ENCODE measurements at places on chromosomes 1 and 21.

DNA sequence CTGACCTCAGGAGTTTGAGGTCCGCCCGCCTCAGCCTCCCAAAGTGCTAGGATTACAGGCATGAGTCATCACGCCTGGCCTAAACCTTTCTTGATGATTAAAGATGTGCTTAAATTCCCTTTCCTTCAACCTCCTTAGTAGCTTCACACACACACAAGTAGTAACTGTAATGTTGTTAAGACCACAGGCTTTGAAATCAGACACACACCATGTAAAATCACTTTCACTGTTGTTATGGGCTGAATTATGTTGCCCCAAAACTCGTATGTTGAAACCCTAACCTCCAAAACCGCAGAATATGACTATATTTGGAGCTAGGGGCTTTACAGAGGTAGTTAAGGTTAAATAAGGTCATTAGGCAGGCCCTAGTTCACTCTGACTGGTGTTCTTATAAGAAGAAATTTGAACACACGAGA lies 180.2 kb downstream of the NR5A2 start:
- no peak for DNase-seq

GRCh38 chr1:247210062-247210375 lies 38.2 kb upstream of the ZNF124 start:
- DNase-seq = peak; percentile 41

- no peak for DNase-seq
These were observed 32.8 kb upstream of the RUNX1 start for GRCh38 chr21:35081861-35082260.

DNA sequence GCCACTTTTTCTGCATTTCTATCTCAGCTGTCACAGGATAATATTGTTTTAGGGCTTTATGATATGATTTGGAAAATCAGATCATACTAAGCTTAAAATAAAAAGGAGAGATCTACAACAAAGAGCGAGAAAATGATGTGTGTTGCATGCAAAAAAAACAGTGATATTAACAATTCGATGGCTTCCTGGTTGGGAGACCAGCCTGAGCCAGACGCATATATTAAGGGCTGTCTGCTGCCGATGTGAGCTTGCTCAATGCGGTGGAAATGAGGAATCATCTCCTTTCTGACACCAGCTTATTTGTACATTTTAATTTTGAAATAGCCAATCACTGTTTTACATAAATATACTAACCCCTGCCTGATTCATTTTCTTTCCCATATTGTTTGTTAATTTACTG lies 862.6 kb downstream of the USP25 start:
- DNase-seq = no peak

- no peak for DNase-seq
These were observed 70.7 kb upstream of the ZNF644 start for GRCh38 chr1:91092503-91092902.

- no peak for DNase-seq
These were observed 115.7 kb downstream of the MAP3K21 start for GRCh38 chr1:233443040-233443760.

- DNase-seq = no peak
These were observed 114.8 kb upstream of the NCAM2 start for GRCh38 chr21:20883408-20883800.

- DNase-seq = no peak
These were observed 21.4 kb upstream of the LRRN2 start for GRCh38 chr1:204706838-204707509.

- no peak for DNase-seq
These were observed 3.0 kb downstream of the SDE2 start for GRCh38 chr1:225995919-225996864.

DNA sequence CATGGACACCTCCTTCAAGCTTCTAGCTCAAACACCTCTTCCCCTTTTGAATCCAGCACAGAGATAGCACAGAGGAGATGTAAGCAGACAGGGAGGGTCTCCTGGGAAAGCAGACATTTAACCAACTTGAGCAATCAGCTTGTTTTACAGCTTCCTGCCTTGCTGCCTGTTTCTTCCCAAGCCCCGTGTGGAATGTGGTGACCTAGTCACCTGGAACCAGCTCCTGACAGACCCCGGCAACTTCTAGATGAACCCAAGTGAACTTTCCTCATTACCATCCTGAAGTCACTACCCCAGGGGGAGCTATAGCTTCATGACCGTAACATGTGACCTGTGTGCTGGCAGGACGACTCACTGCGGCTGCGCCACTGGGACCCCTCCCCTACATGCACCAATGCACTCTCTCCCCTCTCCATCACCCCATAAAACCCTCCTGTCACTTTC lies 24.1 kb upstream of the TTF2 start:
- DNase-seq = no peak

DNA sequence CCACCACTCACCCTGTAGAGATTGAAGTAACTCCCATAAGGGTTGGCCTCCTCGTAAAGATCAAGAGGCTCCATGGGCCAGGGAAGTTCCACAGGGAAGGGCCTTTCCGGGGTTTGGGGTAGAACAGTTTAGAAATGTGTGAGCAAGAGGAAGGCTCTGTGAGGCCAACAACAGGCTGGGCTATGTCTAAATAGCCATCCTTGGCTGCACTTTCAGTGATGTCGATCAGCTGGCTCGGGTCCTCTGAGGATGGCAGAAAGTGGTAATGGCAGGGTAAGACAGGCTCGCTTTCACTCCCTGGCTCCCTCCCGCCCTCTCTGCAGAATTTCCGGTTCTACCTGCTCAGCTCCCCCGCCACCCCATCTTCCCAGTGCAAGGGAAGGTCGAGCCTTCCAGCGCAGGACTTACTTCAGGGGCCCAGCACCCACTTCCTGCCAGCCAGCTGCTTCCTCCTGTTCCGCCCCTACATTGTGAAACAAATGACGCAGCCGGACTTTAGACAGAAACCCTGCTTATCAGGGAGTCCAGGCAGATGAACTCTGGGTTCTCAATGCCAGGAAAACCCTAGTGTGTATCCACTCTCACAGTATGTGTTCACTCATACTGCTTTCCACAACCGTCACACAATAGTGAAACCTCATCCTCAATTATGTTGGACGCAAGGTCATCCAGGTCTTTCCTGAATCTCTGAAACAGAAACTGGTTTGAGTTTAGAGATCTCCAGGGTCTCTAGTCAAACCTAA lies 7.3 kb downstream of the F11R start:
- no peak for DNase-seq

DNA sequence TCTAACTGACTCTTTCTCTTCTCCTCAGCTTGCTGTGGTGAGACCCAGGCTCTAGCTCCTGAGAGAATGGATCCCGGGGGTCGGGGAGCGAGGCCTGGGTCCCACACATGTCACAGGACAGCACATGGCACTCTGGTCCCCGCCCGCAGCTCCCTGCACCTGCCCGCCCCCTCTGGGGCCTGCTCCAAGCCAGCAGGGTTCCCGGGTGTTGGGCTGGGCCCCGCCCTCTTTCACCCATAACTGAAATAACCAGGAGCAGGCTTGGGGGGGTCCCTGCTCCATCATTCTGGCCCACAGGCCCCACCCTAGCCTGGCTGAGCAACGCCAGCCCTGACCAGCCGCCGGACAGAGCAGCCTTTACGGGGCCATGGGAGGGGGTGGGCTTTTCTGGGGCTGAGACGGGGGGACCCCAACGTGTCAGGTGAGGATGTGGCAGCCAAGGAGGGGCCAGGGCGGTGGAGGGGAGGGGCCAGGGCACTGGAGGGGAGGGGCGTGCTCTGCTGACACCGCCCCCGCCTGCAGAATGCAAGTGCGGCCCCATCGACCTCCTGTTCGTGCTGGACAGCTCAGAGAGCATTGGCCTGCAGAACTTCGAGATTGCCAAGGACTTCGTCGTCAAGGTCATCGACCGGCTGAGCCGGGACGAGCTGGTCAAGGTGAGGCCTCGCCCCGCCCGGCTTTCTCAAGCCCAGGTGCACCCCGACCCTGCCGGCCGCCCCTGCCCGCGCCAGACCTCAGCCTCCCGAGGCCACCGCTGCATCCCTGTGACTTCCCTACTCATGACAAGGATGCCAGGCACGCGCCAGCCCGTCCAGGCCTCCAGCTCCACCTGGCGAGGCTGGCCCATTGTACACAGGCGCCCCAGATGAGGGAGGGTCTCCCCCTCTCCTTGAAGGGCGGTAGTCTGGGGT lies 19.4 kb downstream of the COL6A1 start:
- no peak for DNase-seq

- DNase-seq = no peak
These were observed 44.4 kb downstream of the HHAT start for GRCh38 chr1:210372931-210373627.

DNA sequence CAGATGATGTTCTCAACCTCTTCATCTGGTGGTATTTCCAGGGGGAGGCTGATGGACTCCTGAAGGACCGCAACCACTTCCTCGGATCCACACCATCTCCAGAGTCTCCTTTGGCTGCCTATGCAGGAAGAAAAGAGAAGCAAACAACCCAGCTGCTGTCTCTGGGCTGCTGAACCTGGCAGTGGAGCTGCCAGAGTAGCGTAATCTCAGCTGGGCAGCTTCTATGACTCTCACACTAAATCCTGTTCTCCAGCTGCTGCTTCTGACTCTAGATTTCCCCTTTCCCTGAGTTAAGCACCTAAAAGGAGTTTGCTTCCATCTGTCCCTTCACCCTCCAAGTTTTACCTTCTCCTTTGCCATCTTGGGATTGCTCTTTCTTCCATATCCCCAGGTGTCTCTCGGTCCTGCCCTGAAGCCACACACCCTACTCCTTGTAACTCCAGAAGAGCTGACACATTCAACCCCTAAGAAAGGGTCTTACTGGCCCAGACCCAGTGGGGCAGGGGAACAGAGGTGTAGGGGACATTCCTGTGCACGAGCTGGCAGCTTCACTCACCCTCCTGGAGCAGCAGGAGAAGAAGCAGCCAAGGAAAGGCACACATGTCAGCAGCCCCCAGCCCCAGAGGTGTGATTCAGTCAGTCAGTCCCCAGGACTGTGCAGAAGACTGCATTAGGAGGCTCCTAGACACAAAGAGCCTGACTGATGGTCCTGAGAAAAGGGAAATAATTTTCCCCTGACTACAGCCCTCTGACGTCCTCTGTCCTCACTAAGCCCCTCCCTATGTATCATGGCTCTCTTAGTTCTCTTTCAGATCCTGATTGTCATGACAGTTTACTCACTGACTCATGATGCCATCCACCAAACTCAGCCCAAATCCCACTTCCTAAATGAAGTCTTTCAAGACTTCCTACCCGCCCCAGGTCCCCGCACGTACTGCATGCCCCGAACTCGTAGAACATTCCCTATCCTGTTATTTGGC lies at the start of gene SLAMF9:
SLAMF9 (minus strand) TSS at position 702 of the 980 bp plus-strand sequence; CDS start at position 602, 100 bp downstream.
- peak; percentile 2 for DNase-seq

DNA sequence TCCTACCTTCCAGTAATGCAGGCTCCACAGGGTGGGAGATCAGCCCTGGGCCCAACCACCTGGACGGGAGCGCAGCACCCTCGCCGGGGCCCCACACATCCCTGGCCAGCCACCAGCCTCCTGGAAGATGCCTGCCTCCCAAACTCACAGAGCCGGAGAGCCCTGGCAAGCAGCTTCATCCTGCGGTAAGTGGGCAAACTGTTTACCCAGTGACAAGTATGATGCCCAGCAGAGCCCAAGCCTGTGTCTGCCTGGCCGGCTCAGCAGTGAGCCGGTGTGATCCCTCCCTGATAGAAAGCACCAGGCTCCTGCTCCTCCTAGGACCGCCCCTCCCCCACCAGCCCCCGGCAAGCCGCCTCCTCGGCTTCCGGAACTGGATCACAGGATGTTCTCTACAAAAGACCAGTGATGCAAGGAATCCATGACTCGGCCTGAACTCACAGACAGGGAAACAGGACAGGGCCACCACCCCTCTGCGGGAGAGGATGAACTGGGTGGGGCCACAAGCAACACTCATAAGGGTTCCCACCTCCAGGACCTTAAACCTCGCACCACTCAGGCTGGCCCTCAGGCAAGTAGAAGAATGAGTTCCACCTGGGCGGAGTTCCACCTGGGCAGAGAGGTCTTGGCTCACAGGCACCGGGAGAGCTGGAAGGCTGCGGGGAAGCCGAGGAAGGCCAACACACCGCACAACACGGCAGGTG lies 7.9 kb downstream of the ACOT7 start:
- DNase-seq = peak; percentile 66

GRCh38 chr1:1088029-1088800 lies 14.1 kb upstream of the RNF223 start:
- DNase-seq = no peak

DNA sequence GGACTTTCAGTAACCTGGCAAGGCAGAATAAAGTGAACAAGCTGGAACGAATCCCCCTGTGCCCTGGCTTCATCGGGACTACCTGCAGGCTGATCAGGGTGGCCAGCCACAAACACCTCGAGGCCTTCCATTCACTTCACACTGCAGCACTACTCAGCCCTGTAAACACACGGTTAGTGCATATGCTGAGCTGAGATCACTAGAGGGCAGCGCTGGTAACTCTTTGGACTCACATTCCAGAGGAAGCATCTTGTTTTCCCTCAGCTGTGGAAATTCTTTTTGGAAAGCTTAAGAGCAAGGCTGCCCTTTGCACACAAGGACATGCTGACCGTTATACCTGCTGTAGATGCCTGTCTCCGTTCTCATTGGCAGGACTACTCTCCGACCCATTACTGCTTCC lies 32.1 kb downstream of the PCSK9 start:
- DNase-seq = peak; percentile 74

- DNase-seq = no peak
These were observed 2.1 kb upstream of the QSOX1 start for GRCh38 chr1:180152588-180152987.

DNA sequence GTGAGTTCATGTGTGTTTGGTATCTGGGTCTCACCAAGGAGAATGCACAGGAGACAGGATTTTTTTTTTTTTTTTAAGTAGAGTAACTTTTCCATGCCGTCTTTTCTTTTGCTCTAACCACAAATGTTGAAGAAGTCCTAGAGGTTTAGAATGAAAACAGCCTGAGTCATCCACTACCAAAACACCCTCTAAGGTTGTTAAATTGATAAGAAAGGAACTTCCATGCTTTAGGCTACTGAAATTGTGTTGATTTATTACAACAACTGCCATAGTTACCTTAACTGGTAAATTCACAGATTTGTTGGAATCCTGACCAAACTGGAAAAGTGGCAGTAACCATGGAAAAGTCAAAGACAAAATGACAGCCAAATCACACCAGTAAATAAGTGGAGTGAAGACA lies 375.6 kb downstream of the AMY1C start:
- DNase-seq = no peak

- no peak for DNase-seq
These were observed 5.0 kb upstream of the KIAA0040 start for GRCh38 chr1:175197531-175197930.

DNA sequence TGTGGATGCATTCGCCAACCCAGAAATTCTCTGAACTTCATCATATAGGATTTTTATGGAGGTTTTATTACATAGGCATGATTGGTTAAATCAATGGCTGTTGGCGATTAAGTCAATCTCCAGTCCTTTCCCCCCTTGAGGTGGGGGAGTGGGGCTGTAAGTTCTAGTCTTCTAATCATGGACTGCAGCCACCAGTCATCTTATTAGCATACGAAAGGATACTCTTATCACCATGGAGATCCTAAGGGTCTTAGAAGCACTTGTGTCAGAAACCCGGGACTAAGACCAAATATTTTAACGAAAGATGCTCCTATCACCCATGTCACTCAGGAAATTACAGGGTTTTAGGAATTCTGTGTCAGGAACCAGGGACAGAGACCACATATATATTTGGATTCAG lies 36.3 kb downstream of the SDCCAG8 start:
- no peak for DNase-seq

GRCh38 chr1:214310777-214311690 lies 30.1 kb downstream of the SMYD2 start:
- DNase-seq = no peak

GRCh38 chr1:231861541-231862481 lies 235.2 kb downstream of the DISC1 start:
- no peak for DNase-seq

Data from RKO (cell line).